A673 (cell line): ENCODE measurements at places on chromosomes 3 and 15. TPM values are rescaled to one million over a fixed set of nuclear protein-coding genes. Genes with fewer than 3 reads are reported as not detected.

- H3K27me3 ChIP-seq: no peaks in the 10 kb centered on the region
- peak overlapping the region; percentile 79 for H3K27ac ChIP-seq
- peak overlapping the region; percentile 48 for H3K4me3 ChIP-seq
- no peak for DNase-seq
These were observed 7.4 kb downstream of the EPHA3 start for GRCh38 chr3:89114841-89115223.

DNA sequence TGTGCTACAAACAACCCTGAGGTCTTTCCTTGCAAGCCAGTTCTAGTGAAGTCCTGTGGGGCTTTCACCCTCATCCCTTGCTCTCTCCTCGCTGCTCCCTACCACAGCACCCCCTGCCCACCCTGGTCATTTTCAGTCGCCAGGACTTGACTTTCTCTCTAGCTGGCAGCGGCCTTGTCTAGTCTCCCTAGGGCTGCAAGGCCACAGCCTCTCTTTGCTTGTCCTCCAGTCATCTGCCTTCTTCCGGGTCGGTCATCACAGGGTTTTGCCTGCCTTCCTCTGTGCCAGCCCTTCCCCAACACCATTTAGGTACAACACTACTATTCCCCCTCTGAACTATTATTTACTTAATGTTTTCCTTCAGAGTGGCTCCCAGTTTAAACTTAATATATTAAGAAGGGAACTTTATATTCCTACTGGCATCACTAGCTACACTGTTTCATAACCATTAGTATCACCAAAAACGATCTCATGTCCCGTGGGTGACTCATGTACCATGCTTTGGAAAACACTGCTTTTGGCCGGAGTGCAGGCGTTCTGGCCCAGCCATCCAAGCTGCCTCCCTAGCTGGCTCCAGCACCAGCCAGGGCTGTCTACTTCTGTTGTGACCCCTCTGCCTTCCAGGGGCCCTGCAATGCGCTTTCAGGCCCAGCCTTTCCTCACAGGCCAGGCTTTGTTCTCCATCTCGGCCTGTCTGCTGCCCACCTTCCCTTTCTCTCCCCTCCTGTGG lies 21.4 kb downstream of the FAH start:
- H3K4me1 ChIP-seq: no peaks in the 10 kb centered on the region
- no peak overlapping the region for H3K4me3 ChIP-seq
- H3K27ac ChIP-seq: no peak overlapping the region
- no peaks in the 10 kb centered on the region for H3K27me3 ChIP-seq
- DNase-seq: no peak

DNA sequence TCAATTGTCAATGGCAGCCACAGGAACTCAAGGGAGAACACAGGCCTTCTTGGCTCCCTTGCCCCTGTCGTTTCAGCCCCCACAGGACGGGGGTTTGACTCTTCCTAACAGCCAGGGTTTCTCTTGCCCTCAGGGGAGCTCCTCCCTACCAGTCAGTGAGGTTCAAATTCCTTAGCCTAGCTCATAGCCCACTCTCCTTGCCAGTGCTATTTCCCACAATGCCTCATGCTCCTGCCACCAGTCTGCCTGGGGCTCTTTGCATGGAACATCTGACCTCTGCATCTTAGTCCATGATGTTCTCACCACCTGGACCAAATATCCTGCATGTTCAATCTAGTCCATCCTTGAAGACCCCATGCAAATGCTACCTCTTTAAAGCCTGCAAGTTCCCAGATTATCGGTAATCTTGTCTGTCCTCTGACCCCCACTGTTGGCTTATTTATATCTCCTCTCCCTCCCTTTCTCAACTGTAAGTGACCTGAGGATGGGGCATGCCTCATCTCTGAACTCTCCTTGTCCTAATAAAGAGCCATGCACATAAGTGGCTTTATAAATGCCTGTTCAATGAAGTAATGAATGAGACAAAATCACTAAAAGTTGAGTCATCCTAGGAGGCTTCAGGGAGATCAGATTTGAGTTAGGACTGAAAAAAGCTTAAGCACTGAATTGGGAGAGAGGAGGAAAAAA lies 78.0 kb downstream of the MYO1E start:
- no peak overlapping the region for H3K4me3 ChIP-seq
- H3K36me3 ChIP-seq: no peaks in the 10 kb centered on the region
- H3K4me1 ChIP-seq: peaks cover 11% of the 10 kb centered on the region
- DNase-seq: peak; percentile 24

- no peaks in the 10 kb centered on the region for H3K4me1 ChIP-seq
- no peaks in the 10 kb centered on the region for H3K27me3 ChIP-seq
- peaks cover 14% of the 10 kb centered on the region for H3K36me3 ChIP-seq
- no peak overlapping the region for H3K27ac ChIP-seq
- DNase-seq: no peak
These were observed 12.4 kb downstream of the GORASP1 start for GRCh38 chr3:39094851-39095677.

- H3K27me3 ChIP-seq: no peaks in the 10 kb centered on the region
- peak overlapping the region; percentile 42 for H3K27ac ChIP-seq
- H3K4me3 ChIP-seq: no peak overlapping the region
- peaks cover 66% of the 10 kb centered on the region for H3K36me3 ChIP-seq
These were observed 17.9 kb upstream of the RPP14 start for GRCh38 chr3:58288011-58288728.

- H3K36me3 ChIP-seq: no peaks in the 10 kb centered on the region
- no peaks in the 10 kb centered on the region for H3K27me3 ChIP-seq
- no peak for DNase-seq
- peak overlapping the region; percentile 61 for H3K4me3 ChIP-seq
- H3K27ac ChIP-seq: no peak overlapping the region
- peaks cover 11% of the 10 kb centered on the region for H3K4me1 ChIP-seq
These were observed 985 bp downstream of the TEX9 start for GRCh38 chr15:56366211-56366610.

GRCh38 chr15:67524235-67524634 lies 3.3 kb downstream of the C15orf61 start:
- no peaks in the 10 kb centered on the region for H3K36me3 ChIP-seq
- DNase-seq: no peak
- no peak overlapping the region for H3K27ac ChIP-seq

GRCh38 chr15:28942046-28942445 lies 56.3 kb downstream of the APBA2 start:
- no peaks in the 10 kb centered on the region for H3K27me3 ChIP-seq
- no peaks in the 10 kb centered on the region for H3K4me1 ChIP-seq
- no peak for DNase-seq
- H3K36me3 ChIP-seq: no peaks in the 10 kb centered on the region
- no peak overlapping the region for H3K4me3 ChIP-seq

GRCh38 chr15:87767516-87767915 lies 489.0 kb downstream of the NTRK3 start:
- H3K27ac ChIP-seq: no peak overlapping the region
- no peaks in the 10 kb centered on the region for H3K4me1 ChIP-seq
- H3K36me3 ChIP-seq: no peaks in the 10 kb centered on the region
- no peaks in the 10 kb centered on the region for H3K27me3 ChIP-seq
- no peak for DNase-seq
- H3K4me3 ChIP-seq: no peak overlapping the region

- H3K4me3 ChIP-seq: peak overlapping the region; percentile 38
- no peak overlapping the region for H3K27ac ChIP-seq
- no peak for DNase-seq
- no peaks in the 10 kb centered on the region for H3K36me3 ChIP-seq
These were observed 687 bp downstream of the ALDH1A3 start for GRCh38 chr15:100880139-100880896.

DNA sequence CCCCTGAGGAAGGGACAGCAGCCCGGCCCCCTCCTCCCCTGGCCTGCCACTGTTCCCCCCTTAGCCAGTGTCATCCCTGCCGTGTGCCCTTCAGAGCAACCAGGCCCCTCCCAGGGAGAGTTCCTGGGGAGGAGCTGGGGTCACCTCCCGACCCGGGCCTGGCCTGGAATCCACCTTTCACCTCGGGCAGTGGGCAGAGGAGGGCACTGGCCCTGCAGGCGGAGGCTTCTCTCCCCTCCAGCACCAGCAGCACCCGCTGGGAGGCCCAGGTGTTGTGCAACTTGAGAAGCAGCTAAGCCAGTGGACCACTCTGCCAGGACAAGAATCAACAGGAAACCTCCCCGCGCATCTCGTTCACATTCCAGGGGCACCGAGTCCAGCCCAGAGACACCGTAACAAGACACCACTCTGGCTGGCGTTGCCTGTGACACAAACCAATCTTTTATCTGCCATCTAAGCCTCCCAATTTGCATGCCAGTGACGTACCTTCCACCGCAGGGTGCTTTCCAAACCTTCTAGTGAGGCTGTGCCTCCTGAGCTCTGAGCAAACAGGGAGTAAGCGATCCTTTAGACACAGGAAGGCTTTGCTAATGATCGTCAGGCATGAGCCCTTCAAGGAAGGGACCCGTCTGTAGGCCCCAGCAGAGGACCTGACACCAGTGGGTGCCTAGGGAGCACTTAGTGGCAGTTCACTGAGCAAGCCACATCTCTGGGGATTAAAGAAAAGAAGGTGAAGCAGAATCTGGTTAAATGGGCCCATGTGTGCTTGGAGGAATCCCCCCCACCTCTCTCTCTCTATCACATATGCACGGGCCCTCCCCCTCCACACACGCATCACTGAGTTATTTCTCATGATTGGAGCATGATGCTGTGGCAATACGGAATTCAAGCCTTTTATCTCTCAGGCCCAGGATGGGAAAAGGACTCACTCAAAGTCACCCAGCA lies 98.9 kb upstream of the TLE3 start:
- H3K36me3 ChIP-seq: no peaks in the 10 kb centered on the region
- peak; percentile 98 for DNase-seq
- H3K4me1 ChIP-seq: peaks cover 57% of the 10 kb centered on the region

- no peaks in the 10 kb centered on the region for H3K27me3 ChIP-seq
- H3K27ac ChIP-seq: no peak overlapping the region
- H3K4me3 ChIP-seq: peak overlapping the region; percentile 41
- no peak for DNase-seq
- peaks cover 6% of the 10 kb centered on the region for H3K36me3 ChIP-seq
- H3K4me1 ChIP-seq: no peaks in the 10 kb centered on the region
These were observed 5.2 kb downstream of the WNT5A start for GRCh38 chr3:55481744-55482495.

DNA sequence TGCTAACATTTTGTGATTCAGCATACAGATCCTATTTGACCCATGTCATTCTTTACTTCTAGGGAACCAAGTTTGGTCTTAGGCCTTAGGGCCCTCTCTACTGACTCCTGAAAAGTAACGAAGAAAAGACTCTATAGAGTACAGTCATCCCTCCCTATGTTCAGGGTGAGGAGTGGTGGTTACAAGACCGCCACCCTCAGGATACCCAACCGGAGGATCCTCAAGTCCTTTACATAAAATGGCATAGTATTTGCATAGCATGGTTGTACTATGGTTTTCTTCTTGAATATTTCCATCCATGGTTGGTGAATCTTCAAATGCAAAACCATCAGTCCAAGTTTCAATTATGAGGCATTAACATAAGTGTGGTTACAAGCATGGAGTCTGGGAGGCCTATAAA lies 327.6 kb downstream of the FGF12 start:
- no peak for DNase-seq
- no peaks in the 10 kb centered on the region for H3K36me3 ChIP-seq
- no peak overlapping the region for H3K4me3 ChIP-seq
- H3K27me3 ChIP-seq: no peaks in the 10 kb centered on the region

DNA sequence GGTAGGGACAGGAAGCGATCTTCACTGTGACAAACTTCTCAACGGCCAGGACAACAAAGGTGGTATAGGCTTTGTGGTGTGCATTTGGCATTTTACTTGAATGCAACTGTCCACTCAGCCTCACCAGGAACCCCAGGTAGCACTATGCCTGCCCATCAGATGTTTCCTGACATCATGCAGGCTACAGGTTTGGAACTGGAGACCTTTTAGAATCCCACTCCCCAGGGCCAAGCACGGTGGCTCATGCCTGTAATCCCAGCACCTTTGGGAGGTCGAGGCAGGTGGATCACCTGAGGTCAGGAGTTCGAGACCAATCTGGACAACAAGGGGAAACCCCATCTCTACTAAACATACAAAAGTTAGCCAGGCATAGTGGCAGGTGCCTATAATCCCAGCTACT lies 9.6 kb downstream of the STARD5 start:
- no peak overlapping the region for H3K4me3 ChIP-seq
- H3K4me1 ChIP-seq: no peaks in the 10 kb centered on the region
- H3K36me3 ChIP-seq: no peaks in the 10 kb centered on the region
- H3K27me3 ChIP-seq: no peaks in the 10 kb centered on the region
- no peak overlapping the region for H3K27ac ChIP-seq
- DNase-seq: no peak

DNA sequence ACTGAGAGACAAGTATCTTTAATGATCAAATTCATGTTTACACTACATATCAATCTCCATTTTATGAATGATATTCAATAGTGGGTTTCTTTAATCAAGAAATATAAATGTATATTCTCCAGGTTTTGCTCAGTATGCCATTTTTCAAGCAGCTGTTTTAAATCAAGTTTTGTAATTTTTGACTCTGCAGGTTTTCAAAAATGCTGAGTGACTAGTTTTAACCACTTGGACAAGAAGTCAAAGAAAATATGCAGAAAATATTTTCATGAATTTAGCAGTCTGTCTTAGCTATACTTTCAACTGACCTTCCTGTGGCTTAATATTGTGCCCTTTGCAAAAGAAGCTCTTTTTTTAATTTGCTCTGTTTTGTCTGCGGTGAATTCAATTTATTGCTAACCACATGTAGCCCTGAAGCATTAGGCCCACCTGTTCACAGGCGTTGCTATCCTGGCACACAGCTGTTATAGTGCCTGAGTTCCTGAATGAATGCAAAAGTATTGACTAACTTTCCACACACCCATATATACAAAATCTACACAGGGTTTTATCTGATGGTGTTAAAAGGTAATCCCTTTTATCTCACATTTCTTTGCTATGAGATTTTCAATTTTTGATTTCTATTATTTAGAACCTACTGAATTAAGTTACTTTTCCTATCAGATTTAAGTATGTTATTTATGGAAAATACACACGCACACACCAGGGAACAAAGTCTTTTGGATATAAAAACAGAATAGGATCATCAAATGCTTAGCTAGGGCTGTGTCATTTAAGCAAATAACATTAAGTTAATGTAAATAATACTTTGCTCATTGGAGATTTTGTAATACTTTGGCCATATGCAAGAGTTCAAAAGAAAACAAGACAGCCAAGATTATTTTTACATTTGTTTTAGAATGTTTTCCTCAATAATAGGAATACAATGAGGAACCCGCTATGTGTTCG lies 1166.1 kb upstream of the GBE1 start:
- H3K27me3 ChIP-seq: no peaks in the 10 kb centered on the region
- H3K36me3 ChIP-seq: no peaks in the 10 kb centered on the region

- no peak overlapping the region for H3K27ac ChIP-seq
- no peak for DNase-seq
- no peaks in the 10 kb centered on the region for H3K36me3 ChIP-seq
- no peak overlapping the region for H3K4me3 ChIP-seq
These were observed 362.8 kb downstream of the EPHA6 start for GRCh38 chr3:97177242-97177641.

GRCh38 chr15:101171954-101172353 lies 79.9 kb downstream of the CHSY1 start:
- peak; percentile 53 for DNase-seq
- H3K36me3 ChIP-seq: no peaks in the 10 kb centered on the region
- H3K4me3 ChIP-seq: no peak overlapping the region
- no peaks in the 10 kb centered on the region for H3K27me3 ChIP-seq
- H3K27ac ChIP-seq: peak overlapping the region; percentile 81
- peaks cover 33% of the 10 kb centered on the region for H3K4me1 ChIP-seq

GRCh38 chr15:56734013-56734635 lies 815 bp upstream of the ZNF280D start:
- H3K27me3 ChIP-seq: no peaks in the 10 kb centered on the region
- H3K4me3 ChIP-seq: no peak overlapping the region
- H3K4me1 ChIP-seq: peaks cover 37% of the 10 kb centered on the region
- no peaks in the 10 kb centered on the region for H3K36me3 ChIP-seq
- H3K27ac ChIP-seq: no peak overlapping the region
- no peak for DNase-seq

NISCH gene
- 46.9 and 48.6 TPM in 2 replicates for total RNA-seq

CHRNB4 gene
- not detected in 2 replicates for total RNA-seq

SIDT1 gene
- total RNA-seq: not detected in 2 replicates

ALDH1L1 gene
- 16.9 and 17.1 TPM in 2 replicates for total RNA-seq

LRRIQ4 gene
- 0.15 and 0.17 TPM in 2 replicates for total RNA-seq

TUSC7 gene
- not detected in 2 replicates for total RNA-seq

ADAMTS7 gene
- 0.41 and 0.83 TPM in 2 replicates for total RNA-seq

ZPLD1 gene
- 0.17 TPM in 1 of 2 replicates, not detected in the other for total RNA-seq

B3GALNT1 gene
- total RNA-seq: 2.5 and 3.0 TPM in 2 replicates
